Cortex of kidney (tissue), 1 donor: ENCODE measurements at places on chromosomes 3 and 15.

GRCh38 chr3:72307438-72308115 lies 522.6 kb upstream of the PROK2 start:
- DNase-seq: no peak

- no peak for DNase-seq
Measured at GRCh38 chr15:54064365-54064764, 86.1 kb downstream of the UNC13C start.

DNA sequence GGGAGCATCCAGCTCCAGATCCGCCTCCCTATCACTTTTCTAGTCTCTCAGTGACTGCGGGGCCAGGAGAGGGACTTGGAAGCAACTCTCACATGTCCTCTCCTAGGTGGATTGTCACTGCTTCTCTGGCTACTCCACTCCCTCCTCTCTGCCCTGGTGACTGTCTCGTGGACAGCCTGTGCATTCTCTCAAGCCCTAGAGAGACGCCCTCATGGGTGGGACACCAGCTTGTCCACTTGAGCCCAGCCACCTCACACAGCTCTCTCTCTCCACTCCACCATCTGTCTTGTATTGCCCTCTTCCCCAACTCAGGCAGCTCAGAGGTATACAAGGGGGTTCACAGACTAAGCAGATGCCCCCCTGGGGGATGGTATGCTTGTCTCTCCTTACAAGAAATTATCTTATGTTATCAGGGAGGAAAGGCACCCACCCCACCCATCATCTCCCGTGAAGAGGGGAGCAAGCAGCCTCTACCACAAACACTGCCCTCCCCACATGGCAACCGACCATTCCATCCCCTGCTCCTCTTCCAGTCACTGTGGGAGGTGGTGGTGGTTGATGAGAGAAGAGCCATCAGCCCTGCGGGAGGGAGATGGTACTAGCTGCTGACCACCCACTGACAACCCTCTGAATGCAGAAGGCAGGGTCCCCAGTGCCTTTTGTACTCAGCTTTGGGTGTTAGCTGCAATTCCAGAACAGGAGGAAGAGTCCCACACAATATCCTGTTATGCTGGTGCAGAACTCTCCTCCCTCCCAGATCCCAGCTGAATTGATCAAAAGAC lies 15.5 kb upstream of the LOXL1 start:
- no peak for DNase-seq

GRCh38 chr3:39383045-39383880 lies at the start of gene SLC25A38:
Gene SLC25A38 (plus strand): TSS chr3:39383370. CDS start chr3:39383725, 355 bp downstream.
- no peak for DNase-seq

- DNase-seq: no peak
Measured at GRCh38 chr3:60890226-60890625, 361.0 kb downstream of the FHIT start.

GRCh38 chr3:126304704-126305103 lies 52.5 kb downstream of the KLF15 start:
- DNase-seq: no peak

DNA sequence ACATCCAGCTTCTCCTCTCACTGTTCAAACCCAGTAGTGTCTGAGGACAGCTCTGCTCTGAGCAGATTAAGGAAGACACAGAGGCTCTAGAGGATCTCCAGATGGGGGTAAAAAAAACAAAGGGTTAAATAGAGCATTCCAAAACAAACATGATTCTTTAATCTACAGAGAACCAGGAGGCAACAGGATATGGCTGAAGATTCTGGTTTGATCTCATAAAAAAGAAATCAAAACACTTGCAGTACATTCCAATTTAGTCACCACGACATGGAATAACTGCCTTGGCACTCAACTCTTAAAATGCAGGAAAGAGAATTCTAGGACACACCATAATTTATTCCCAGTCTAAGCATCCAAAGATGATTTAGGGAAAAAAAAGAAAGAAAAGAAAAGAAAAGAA lies 32.0 kb downstream of the TM4SF4 start:
- DNase-seq: no peak

GRCh38 chr3:55075846-55076245 lies 148.0 kb upstream of the LRTM1 start:
- DNase-seq: no peak

DNA sequence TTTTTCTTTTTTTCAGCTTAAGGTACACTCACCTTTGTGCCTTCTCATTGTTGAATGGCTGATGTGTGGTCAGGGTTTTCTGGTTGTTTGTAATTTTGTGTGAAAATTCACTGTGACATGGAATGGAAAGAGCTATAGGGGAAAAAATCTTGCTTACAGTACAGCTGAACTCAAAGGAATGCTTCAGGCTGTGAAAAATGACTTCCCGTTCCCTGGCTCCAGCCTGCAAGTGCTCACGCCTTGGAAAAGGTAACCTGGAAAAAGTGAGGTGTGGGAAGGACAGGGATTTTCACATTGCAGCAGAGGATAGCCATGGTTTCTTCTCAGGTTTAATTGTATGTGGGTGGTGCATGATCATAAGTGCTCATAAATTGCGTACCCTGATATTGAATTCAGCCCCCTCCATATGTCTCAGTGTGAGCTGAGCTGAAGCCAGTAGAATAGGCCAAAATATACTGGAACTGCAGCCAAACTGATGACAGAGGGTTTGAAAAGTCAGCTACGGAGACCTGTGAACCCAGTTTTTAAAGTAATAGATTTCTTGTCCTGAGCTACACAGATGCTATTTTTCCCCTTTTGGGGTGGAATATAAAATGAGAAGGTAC lies 228.7 kb upstream of the RASGRP1 start:
- DNase-seq: no peak

- DNase-seq: no peak
Measured at GRCh38 chr15:71611553-71612396, 198.6 kb upstream of the NR2E3 start.

DNA sequence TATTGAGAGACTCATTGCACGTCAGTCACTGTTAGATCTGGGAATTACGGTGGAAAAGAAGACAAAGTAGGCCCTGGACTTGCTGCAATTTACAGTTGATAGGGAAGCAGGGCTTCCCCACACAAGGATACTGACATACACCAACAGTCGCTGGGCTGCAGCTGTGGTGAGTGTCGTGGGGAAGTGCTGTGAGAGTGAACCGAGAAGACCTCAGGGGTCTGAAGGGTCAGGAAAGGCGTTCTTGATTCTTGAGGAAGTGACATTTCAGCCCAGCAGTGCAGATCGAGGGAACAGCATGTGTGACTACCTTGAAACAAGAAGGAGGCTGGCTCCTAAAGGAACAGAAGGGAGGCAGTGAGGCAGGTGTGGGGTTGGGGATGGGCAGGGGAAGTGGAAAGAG lies 22.5 kb downstream of the MYZAP start:
- no peak for DNase-seq

DNA sequence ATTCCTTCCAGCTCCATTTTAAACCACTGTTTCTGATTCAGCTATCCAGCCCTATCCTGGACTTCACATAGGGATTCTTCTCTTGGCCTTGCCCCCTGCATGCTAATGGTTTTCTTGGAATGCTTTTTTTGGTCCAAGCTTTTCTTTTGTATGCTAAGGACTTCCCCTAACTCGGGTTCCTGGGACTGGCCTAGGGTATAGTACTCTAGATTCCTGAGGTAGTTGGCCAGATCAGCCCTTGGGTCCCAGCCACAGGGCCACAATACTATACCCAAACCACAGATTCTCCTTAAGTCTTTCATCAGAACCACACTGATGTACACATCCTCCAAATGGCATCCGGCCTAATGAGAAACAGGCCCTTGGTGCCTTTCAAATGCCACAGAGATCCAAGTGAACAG lies 2.8 kb downstream of the FYCO1 start:
- DNase-seq: no peak

DNA sequence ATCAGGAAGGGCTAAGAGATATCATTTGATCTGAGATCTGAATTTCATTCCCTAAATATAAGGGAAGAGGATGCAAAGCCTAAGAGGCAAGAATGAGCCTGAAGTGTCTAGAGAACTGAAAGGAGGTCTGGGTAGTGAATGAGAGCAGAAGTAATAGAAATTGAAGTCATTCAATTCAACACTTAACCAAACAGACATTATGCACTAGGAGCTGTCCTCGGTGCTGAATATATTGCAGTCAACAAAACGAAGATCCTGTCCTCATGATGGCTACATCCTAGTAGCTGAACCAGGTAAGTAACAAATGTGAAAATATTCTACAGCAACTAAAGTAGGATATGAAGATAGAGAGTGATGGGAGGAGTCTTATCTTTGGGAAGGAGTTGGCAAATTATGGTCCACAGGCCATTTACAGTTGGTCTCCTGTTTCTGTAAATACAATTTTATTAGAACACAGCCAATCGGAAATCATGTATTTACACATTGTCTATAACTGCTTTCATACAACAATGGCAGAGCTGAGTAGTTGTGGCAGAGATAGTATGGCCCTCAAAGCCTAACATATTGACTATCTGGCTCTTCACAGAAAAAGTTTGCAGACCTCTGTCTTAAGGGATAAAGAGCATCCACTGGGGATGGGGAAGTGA lies 192.9 kb upstream of the CADPS start:
- no peak for DNase-seq

DNA sequence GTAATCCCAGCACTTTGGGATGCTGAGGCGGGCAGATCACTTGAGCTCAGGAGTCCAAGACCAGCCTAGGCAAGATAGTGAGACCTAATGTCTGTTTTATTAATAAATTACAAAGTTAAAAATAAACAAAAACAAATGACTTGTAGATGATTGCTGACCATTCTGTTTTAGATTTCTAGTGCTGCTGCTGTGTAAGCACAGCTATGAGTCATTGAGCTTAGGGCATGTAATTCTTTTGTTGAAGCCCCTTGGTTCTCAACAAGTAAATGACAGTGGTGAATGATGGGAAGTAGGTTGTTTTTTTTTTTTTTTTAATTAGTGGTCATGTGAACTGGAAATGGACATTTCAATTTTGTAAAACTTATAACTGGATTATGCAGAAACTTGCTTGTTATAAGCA lies 63.3 kb downstream of the LEO1 start:
- DNase-seq: no peak

DNA sequence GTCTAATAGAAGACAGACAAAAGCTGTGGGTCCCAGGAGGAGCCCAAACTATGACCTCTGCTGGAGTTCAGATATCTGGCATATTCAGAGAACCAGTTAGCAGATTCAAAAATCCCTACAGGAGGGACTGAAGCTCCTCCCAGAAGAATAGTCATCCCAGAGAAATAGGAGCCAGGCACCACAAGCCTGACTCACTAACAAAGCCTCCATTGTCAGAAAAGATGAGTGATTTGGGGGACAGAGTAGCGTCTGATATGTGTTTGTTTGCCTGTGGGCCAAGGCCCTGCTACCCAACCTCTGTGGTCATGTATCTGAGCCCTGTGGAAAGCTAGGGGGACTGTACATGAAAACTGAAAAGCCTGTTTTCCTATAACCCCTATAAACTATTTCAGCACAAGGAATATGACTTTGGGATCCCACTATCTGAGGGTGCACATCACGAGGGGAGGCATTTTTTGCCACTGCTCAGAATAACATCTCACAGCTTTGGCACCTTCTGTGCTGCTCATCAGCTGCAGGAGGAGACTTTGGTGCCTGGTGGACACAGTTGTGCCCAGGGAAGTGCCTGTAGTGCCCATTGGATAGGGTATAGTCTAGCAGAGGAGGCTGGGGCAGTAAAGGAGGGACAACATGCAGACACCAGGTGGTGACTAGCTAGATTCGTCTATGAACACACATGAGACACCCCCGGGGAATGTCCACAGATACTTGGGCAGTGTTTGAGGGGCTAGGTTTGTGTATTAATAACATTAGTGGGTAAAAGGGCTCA lies 9.7 kb upstream of the LARP6 start:
- no peak for DNase-seq

DNA sequence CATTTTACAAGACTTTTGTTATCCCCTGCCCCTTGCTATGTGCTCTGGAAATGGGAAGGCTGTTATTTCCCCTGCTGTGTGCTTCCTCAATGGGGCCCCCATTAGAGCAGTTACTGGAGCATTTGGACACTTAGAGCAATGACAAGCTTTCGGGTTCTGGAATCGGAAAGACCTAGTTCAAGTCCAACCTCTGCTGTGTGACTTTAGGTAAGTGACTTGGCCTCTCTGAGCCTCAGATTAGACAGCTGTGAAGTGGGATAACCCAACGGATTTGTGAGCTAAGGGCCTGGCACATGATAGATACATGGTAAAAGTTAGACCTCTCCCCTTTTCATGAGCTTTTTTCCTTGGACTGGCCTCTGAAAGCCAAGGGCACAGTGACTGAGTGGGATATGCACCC lies 84.0 kb upstream of the SEC13 start:
- no peak for DNase-seq

GRCh38 chr3:60126511-60127304 lies 1076.9 kb upstream of the CFAP20DC start:
- DNase-seq: no peak

DNA sequence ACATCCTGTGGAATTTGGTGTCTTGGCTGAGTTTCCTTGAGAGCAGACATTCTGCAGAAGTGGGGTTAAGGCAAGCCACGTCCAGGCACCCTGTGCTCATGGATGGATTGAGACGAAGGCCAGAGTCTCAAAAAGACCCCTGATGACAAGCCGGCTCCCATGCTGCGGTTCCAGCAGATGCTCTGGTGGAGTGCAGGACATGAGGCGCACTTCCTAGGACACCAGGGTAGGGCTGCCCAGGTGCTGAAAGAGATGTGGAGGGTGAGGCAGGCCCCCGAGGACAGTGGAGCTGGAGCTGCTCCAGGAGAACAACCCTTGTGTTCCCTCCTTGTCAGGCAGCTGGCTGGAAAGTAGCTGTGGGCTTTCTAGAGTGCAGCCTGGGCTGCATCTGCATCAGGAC lies 81.0 kb downstream of the ASB7 start:
- DNase-seq: no peak

GRCh38 chr3:3739330-3740060 lies 59.7 kb upstream of the LRRN1 start:
- DNase-seq: no peak

DNA sequence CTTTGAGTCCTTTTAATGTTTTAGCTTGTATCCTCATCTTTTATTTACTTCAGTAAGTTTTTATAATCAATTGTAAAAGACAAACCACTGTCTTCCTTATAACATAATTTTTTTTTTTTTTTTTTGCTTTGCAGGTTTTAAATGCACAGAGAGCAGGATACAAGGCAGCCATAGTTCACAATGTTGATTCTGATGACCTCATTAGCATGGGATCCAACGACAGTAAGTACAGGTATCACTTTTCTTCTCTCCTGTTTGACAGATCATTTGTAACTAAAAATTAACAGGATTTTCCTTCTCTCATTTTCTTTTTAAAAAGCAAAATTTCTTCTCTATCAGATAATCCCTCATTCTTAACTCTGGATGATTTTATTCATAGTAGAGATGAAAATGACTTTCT lies 75.4 kb downstream of the PFN2 start:
- no peak for DNase-seq

- DNase-seq: no peak
Measured at GRCh38 chr15:74403588-74403919, 30.2 kb downstream of the SEMA7A start.

DNA sequence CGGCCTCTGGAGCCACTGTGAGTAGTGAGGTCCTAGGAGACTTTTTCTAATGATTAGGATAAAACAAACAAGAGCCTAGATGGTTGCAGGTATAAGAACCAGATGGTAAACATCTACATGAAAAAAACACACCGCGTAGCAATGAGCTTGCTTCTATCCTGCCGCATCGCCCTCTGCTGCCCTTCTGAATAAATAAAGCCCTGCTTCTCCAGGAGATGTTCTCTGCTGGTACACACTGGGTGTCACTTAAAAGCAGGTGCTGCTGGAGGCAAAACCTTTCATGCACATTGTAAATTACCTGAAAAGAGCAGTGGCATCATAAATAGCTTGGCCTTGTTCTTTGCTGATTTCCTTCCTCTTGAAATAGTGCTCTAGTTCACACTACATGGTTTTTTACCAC lies 164.4 kb upstream of the TOPAZ1 start:
- DNase-seq: no peak

- no peak for DNase-seq
Measured at GRCh38 chr15:51496246-51496645, 126.3 kb downstream of the DMXL2 start.
